ENCODE measurements at places on chromosomes 3 and 15.

DNA sequence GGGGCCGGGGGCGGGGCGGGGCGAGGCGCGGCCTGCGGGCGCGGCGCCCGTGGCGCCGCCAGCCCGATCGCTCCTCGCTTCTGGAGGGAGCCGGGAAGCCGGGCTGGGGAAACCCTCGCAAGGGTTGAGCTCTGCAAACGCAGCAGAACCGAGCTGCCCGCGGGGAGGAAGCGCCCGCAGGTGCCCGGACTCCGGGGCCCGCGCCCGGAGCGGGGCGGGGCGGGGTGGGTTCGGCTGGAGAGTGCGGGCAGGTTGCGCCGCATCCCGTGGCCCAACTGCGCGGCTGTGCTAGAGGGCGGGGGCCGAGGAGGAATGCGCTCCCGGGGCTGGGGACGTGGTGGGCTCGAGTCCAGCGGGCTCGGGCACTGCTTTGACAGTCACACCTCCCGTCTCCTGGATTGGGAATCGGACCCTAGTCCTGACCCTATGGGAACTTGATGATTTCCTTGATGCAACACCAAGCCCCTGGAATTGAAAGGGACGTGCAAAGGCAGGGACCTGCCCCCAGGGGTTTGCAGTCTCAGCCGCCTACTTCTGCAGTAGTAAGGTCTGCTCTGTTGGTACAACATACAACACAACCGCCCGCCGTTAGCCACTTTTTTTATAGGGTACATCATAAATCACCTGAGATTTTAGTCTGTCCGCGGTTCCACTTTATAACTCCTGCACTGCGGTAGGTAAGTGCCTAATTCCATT, 34.3 kb downstream of the ZBTB38 start:
- no peak for DNase-seq

- DNase-seq, result no peak
Measured at GRCh38 chr3:55330756-55331155, 156.3 kb downstream of the WNT5A start.

DNA sequence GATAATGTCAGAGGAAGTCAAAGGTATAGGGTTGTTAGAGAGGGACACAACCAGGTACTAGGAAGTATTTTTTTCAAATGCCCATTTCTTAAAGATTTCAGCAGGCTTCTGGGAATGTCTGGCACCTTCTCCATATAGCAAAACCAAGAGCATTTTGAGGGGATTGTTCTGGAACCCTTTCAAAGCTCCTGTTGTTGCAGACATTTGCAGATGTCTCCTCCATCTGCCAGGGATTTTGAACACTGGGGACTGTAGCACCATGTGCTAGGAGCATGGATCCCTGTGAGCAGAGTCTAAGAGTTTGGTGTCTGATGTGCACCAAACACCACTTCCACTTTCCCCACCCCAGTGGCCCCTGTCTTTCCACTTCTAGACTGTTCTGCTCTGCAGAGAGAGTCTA, 206.0 kb upstream of the KBTBD8 start:
- no peak for DNase-seq

DNA sequence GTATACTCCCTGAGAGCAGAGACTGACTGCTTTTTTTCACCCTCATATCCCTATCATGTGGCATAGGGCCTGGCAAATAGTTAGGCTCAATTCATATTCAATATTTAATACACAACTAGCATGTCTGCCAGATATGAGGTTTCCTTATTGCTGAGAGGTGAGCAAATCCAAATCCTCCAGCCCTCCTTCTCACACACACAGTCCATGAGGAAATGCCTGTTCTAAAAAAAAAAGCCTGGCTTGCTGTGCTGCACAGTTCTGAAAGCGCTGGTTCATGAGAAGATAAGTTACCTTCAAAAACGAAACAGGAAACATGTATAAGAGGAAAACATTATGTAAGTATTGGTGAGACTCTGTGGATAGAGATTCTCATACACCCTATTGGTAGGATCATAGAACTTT, 15.5 kb upstream of the ACAP2 start:
- peak; percentile 13 for DNase-seq

DNA sequence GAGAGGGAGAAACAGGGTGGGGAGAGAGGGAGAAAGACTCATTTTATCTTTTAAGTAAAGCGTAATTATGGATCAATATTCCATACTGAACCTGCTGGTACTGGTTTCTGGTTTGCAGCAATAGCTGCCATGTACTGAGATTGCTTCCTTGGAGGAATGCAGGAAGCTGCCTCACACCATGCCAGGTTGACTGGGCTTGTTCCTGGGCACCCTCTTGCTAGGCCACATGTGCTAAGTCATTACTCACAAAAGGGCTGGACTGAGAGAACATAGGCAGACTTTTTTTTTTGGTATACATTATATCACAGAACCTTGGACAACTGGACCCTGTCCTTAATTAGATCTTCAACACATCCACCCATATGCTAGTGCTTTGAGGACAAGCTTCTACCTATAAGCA, 193.4 kb downstream of the ZNF621 start:
- no peak for DNase-seq

DNA sequence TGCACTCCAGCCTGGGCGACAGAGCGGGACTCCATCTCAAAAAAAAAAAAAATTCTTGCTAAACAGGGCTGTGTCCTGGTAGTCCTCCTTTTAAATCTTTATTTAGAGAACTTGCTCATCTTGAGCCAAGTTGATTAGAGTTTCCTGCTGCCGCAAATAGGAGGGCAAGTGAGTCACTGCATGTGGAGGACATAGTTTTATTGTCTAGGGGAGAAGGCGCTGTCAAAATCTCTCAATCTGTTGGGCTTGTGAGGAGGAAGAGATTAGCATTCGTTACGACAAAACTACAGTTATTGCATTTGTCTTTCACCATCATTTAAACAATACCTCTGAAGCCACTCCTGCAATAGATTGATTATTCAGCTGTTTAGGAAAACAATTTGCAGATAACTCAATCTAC, 11.5 kb downstream of the MUC4 start:
- no peak for DNase-seq

DNA sequence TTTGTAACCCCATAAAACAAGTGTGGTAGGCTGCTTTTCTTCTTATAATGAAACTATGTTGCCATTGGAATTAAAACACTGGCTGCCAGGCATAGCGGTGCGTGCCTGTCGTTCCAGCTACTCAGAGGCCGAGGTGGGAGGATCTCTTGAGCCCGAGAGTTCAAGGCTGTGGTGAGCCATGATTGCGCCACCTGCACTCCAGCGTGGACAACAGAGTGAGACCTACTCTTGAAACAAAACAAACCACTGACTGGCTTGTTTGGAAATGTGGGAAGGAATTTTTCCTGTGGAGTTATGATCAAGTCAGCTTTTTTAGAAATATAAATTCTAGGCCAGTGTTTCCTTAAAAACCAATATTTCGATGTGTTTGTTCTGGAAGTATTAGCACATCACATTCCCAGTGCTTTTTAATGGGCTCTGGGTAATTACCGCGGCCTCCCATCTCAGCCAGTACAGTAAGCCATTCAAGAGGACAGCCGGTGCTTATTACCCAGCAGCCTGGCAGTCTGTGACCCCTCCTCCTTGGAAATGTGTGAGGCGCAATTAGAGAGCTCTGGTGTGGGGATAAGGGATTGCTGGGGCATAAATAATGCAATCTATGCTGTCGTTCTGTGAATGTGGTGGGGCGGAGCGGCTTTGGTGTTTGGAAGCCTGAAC, 58.3 kb upstream of the TRAK1 start:
- no peak for DNase-seq

GRCh38 chr3:184441202-184441900, 61.5 kb downstream of the CHRD start:
- DNase-seq, result no peak

Measured in thymus (tissue), 14 donors.